Hippocampal formation (tissue), 2 donors: ENCODE measurements at places on chromosomes 11 and 22.

DNA sequence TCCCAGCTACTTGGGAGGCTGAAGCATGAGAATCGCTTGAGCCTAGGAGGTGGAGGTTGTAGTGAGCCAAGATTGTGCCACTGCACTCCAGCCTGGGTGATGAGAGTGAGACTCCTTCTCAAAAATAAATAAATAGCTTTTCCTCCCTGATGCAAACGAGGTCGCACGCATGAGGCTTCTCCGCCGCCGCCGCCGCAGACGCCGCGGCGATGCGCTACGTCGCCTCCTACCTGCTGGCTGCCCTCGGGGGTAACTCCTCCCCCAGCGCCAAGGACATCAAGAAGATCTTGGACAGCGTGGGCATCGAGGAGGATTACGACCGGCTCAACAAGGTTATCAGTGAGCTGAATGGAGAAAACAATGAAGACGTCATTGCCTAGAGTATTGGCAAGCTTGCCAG, 20.0 kb upstream of the RAB39A start:
- no peak for DNase-seq

- no peak for DNase-seq
These were observed 28.1 kb downstream of the TSKU start for GRCh38 chr11:76811259-76811658.

GRCh38 chr22:25362215-25362882, 142.9 kb downstream of the CRYBB2 start:
- peak; percentile 16 for DNase-seq

DNA sequence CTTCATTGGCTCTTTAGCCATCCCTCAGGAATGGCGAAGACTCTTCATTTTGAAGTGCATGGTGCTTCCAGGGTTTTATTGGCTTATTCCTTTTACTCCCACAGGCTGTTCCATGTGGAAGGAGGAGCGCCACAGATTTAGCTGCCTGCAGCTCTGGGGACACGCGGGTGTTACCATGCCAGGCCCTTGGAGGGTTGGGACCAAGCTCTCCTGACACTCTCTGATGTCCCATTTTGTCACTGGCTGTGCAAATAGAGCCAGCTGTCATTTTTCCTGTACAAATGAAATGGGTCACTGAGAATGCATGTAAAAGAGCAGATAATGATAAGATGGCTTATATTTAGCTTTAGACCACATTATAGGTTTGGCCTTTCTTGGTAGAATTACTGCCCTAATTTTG, 9.2 kb downstream of the THYN1 start:
- no peak for DNase-seq

GRCh38 chr11:64077607-64078006, 41.9 kb downstream of the FLRT1 start:
- DNase-seq, result no peak

- no peak for DNase-seq
These were observed 660.1 kb downstream of the OPCML start for GRCh38 chr11:132872211-132872610.

- no peak for DNase-seq
These were observed 2.9 kb upstream of the KIRREL3 start for GRCh38 chr11:127003260-127003981.

DNA sequence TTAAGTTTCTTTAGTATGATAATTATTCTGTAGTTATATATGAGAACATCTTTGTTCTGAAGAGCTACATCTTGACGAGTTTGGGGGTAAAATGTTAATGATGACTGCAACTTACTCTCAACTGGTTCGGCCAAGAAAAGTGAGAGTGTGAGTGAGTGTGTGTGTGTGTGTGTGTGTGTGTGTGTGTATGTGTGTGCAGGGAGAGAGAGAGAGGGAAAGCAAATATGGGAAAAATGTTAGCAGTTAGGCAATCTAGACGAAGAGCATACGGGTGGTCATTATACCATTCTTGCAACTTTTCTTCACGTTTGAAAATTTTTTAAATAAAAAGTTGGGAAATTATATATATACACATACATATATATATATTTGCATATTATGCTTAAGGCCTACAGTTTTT, 18.3 kb upstream of the TMEM41B start:
- no peak for DNase-seq

DNA sequence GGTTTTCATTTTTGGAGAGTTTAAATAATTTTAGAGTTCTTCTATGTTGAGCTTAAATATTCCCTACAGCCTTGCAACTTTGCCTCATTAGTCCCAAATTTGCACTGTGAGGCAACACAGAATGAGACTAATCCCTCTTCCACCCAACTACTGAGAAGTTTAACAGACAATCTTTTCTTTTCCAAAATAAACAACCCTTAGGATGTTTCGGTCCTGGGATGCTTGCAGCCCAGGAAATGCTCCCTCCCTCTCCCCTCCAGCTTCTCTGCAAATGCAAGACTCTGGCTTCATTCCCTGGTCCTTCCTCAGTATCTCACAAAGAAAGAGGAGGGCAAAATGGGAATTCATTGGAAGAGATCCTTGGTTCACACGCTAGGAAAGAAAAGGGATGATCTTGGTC, 222.5 kb downstream of the ST3GAL4 start:
- DNase-seq, result no peak

- no peak for DNase-seq
These were observed 27.8 kb upstream of the CCDC134 start for GRCh38 chr22:41772645-41773044.

GRCh38 chr22:43995057-43995685, 28.9 kb upstream of the PARVB start:
- no peak for DNase-seq

GRCh38 chr11:35764417-35764816, 101.8 kb downstream of the TRIM44 start:
- DNase-seq, result no peak

GRCh38 chr11:116224889-116225200, 547.9 kb downstream of the BUD13 start:
- DNase-seq, result no peak

GRCh38 chr22:33743756-33744155, 176.5 kb downstream of the LARGE1 start:
- DNase-seq, result no peak

DNA sequence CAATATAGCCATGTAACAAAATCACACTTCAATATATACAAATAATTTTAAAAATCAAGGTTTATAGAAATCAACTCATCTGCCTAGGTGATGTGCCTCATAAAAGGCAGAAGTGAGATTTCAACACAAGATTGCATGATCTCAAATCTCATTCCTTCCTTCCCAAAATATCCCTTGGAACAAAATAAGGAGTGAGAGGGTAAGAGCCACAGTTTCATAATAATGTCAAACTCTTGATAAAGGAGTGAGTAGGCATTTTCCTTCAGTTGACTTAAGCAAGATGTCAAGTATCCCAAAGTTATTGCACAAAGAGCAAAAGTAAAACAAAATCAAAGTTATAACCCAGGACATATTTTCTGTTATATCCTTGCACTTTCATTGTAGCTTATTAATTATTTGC, 81.3 kb downstream of the C22orf31 start:
- no peak for DNase-seq

- DNase-seq, result no peak
These were observed 2.1 kb downstream of the MYO7A start for GRCh38 chr11:77129842-77130756.

DNA sequence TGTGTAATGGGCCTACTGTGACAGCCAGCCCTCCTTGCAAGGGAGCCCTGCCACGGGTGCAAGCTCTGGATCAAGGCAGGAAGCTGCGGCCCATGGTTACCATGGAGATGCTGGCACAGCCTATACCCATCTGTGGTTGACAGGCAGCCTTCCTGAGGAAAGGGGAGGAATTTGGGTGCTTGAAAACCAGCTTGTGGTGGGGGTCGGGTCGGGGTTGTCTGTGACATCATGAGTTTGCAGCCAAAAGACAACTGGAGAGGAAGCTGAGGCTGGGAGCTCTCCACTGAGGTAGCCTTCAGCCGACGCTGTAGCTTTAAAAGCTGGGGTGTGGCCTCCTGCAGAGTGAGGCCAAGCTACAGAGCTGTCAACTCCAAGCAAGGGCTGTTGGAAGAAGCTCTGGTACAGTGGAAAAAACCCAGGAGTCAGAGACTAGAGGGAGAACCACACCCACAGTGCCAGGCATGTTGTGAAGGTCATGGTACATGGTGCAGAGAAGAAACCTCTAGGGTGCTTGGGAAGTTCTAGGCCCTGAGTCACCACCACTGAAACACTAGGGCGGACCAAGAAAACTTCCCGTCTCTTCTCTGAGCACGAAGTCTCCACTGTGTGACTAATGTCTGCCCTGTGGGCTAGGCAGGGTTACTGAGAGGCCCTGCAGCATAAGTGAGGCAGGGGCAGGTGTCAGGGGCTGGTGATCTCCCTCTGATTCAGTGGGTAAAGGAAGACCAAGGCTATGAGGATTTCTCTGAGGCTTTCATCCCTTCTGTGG, 10.8 kb upstream of the LDHA start:
- peak; percentile 28 for DNase-seq

GRCh38 chr22:37775785-37776638, 31.7 kb upstream of the GCAT start:
- DNase-seq, result no peak

DNA sequence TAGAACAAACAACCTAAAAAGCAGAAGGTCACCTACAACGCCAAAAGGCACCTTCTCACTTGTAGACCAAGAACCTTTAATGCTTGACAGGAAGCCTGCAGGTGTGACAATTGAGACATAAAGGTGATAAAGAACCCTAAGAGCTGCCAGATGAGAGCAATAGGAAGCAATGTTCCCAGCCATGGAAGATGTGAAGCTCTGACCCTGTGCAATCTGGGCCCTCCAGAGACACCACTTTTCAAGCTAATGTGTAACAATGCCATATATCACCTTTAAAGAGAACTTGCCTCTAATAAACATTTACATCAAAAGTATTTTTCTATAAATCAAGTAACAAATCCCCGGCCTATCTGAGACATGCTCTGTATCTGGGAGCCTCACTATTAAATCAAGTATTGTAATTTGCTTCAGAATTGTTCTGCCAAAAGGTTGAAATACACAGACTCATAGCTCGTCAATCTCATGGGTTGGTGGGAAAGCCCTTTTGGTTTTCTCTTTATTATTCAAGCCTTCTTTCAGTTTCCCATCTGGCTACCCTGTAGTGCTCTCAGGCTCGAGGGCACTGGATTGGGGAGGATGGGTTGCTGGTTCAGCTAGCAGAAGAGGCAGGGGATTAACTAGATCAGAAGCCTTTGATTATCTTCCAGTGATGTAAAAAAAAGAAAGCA, 368.9 kb downstream of the BUD13 start:
- no peak for DNase-seq

- DNase-seq, result no peak
These were observed 19.2 kb downstream of the AP2A2 start for GRCh38 chr11:944711-945470.

DNA sequence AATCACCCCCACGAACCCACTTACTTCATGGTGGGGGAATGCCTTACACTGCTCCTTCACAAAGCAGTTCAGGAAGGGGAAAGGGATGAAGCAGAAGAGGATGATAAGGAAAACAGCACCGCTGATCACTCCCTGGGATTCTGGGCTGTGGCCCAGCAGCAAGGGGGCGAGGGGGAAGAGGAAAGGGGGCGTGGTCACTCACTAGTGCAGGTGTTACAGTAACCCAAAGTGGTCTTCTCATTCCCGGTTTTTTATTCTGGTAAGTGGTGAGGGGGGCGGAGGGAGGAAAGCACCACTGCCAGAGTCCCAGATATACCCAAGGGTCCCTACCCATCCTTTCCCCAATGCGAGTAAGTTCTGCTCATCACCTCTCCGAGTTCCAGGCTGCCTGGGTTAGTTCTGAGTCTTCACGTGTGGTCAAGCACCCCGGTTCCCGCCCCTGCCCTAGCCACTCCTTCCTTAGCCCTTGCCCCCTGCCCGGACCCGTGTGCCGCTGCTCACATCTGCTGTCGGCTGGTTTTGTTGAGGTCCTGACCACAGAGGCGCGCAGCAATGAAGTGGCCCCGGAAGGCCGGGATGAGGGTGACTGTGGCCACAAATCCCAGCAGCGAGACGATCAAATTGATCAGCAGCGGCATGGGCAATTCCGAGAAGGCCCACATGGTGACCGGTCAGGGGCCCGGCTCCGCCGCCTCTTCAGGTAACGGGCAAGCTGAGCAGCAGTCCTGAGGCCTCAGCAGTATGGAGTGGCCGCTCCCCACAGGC, 477 bp downstream of the DPAGT1 start:
- no peak for DNase-seq

DNA sequence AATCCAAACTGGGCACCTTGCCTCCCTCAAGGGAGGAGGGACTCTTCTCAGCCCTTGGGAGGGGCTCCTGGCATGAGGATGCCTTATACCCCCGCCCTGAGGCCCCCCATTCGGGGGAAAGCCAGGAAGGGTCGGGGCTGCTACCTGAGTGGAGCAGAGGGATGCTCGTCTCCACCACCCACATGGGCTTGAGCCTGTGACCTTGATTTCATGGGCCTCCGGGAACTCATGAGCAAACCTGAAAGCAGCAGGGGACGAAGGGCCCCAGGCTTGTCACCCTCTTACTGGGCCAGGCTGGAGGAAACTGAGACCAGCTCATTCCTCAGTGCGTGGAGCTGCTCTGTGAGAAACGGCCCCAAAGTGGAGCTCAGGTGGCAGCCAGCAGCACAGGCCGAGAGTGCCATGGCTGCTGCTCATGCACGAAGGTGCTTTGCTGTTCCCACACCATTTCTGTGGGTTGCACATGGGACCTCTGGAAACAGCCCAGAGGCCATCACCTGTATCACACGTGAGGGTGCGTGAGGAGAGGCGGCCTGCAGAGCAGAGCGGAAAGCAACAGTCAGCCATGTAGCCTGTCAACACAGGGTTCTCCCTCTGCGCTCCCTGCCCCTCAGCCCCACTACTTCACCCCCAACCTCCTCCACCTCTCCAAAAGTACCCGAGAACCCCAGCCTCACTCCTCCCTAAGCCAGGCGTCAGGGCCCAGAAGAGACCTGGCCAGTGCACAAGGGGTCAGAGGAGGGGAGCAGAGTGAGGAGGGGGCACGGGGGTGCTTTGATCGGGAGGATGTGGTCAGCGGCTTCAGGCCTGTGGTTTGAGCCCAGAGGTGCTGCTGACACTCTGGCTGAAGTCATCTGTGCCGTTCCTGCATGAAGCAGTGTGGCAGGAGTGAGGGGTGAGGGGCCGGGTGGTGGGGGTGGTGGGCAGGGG, 14.1 kb upstream of the IL2RB start:
- no peak for DNase-seq

GRCh38 chr11:1028291-1028540, 8.3 kb downstream of the MUC6 start:
- no peak for DNase-seq

- peak; percentile 90 for DNase-seq
These were observed 243.6 kb upstream of the SORL1-AS1 start for GRCh38 chr11:121696177-121696871.

DNA sequence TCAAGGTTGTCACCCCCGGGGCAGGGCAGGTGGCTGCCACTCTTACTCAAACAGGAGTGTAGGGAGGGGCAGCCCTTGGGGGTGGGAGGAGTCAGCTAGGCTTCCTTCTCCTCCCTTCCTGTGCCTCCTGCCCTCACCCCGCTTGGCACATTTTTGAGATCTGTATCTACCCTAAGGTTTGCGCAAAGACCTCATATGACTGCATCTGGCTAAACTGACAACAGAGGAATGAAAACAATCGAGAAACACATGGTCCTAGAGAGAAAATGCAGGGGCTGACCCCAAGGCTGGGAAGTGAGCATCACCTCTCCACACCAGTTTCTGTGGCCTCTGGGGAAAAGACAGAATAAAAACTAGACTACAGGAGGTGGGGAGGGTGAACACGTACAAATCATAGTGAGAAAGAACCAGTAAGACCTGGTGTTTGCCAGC, 28.1 kb downstream of the IGSF9B start:
- no peak for DNase-seq
